ENCODE measurements at places on chromosomes 11 and 22.

GRCh38 chr11:118175031-118175992, 1.1 kb downstream of the SCN2B start:
- DNase-seq: peak; percentile 36

GRCh38 chr11:101127197-101127698, 2.4 kb downstream of the PGR start:
- DNase-seq: peak; percentile 24

- DNase-seq: no peak
Measured at GRCh38 chr11:135022454-135022853, 610.4 kb upstream of the B3GAT1 start.

DNA sequence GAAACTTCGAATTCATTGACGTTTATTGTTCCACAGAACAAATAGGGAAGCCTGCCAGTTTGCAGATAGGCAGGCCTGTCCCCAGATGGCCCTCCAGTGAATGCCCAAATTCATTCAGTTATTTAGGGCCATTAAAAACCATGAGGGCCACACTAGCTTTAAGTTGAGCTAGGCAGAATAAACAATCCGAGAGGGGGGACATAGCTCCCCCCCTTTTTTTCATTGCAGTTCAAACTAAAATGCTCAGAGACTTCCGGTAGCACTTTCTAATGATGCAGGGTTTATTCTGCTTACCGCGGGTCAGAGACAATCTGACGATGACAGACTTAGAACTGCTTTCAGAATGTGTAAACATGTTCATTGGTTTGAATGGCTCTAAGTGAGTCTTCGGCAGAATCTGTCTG, 72.0 kb downstream of the ZBTB16 start:
- DNase-seq: no peak

DNA sequence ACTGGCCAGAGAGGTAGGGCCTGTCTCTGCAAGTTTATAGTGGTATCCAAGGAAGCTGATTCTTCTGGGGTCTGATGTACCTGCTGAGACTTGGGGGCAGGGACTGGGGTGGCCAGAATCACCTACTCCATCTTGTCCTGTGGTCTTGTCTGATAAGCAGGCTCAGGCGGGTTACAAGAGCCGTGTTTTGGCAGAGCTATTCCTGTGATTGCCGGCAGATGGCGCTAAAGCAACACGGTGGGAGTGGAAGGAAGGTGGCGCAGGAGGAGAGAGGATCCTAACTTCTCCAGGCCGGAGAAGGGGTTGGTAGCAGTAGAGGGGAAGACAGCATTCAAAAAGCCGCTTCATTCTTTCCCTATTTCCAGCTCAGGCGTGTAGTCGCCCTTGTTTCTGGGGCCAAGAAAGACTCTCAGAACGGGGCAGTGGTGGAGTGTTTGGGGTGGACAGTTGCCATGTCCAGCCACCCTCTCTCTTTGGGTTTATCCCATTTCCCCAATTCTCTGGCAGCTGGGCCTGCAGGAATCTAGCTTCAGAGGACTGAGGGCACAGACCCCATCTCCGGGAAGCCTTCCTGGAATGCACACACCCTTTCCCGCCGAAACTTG, 15.1 kb downstream of the CHRM1 start:
- peak; percentile 92 for DNase-seq

DNA sequence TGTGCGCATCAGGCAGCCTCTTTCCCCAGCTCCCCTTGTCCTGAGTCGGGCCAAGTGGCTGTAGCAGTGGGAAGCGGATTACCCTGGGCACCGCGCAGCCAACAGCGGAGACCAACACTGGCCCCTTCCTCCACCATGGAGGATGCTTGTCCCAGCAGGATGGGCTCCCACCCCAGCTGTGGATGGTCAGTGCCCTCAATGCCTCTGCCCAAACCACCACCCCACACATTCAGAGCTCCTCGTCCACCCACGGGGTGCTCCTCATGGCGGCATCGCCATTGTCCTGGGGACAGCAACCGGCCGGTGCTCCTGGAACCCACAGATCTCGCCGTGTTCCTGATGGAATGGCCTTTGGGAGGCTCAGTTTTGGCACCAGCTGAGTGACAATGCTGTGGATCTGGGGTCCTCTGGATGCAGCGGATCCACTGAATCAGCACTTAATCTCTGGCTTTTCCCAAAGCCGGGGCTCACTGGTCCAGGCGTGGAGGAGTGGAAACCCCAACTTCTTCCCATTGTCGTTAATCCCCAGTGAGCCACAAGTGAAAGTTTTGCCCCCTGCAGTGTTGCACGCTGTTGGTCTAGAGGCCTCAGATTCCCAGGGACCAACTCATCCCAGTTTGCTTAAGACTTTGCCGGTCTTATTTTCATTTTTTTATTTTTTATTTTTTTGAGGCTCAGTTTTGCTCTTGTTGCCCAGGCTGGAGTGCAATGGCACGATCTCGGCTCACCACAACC, 4.1 kb upstream of the B4GALNT4 start:
- DNase-seq: no peak

DNA sequence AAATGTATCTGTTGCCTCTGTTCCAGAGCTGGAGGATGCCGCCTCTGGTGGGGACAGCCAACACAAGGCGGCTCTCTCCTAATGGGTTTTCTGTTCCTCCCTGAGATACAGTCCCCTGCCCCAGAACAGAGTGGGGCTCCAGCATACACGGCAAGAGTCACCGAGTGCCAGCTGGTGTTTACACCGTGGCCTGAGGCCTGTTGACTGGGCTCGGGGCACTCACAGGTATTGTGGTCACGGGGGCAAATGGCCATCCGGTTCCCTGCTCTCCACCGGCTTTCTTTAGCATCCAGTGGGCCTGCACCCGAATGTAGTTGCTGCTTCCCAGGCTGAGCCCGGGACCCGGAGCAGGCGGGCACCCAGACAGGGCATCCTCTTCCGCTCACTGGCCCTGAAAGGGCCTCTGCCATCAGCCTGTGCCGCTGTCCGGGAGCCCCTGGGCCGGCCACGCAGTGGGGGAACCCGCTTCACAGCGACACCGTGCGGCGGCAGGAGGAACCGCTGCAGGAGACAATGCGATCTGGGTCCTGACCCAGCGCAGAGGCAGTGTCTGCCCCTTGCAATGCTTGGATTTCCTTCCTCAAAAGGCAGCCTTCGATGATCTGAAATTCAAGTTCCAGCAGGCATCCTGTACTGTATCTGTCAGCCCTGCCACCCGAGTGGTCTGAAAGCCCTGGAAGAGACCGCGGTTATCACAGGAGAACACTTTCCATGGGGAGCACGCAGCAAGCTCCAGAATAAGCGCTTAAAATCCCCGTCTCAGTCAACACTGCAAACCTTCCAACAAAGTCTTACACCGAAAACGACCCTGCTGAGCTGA, 859 bp upstream of the KRTAP5-5 start:
- DNase-seq: peak; percentile 76

DNA sequence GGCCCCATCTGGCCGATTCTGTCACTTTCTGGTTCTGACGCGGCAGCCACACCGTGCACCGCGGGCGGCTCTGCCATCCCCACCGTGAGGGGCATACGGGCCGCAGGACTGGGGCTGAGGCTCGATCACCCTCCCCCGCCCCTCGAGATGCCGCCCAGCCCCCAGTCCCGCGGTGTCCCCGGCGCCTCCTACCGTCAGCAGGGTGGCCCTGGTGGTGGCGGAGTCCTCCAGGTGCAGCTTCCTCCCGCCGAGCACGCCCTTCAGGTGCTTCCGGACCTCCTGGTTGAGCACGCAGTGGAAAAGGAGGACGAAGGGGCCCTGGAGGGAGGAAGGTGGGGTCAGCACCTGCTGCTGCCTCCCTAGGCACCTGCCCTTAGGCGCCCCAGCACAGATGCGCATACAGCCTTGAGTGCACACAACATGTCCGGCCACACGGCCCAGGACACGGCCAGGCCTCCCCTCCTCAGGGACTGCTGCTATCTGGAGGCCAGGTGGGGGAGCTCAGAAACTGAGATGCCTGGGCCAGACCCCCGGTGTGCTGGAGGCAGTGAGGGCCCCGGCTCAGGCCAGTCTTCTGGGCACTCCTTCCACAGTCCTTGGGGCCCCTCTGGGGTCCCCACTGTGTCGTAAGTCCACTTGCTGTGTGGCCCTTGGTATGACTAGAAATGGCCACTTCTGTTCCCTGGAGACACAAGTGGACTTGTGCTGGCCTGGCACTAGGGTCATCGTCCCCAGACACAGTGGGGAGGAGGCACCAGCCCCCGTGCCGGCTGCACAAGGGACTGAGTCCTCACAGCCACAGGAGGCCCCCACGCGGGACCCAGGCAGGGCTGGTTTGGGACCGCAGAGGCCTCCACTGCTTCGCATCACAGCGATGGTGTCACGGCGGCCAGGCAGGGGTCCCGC, 31.5 kb downstream of the TRMU start:
- no peak for DNase-seq

GRCh38 chr11:94738746-94739145, 29.4 kb upstream of the AMOTL1 start:
- no peak for DNase-seq

DNA sequence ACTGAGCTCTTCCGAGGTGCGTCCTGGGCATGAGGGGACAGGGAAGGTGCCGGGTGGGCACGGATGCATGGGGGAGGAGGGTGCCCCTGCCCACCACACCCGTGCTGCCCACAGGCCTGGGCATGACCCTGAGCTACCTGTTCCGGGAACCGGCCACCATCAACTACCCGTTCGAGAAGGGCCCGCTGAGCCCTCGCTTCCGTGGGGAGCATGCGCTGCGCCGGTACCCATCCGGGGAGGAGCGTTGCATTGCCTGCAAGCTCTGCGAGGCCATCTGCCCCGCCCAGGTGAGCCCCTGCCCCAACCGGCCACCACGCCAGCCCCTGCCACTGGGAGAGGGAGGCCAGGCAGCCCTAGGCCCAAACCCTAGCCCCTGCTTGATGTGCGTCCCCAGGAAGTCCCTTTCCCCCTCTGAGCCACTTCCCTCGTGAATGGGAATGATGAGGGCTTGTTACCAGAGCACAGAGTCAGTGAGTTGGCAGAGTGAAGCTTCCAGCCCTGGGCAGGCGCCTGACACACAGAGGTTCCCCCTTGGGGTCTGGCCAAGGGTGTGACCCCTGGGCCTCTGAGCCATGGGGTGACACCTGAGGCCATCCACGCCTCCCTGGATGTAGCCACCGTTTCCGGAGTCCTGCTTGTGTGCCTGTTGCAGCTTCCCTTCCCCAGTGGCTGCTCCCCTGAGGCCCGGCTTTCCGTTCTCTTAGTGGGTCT, 2.7 kb downstream of the NDUFS8 start:
- DNase-seq: no peak

DNA sequence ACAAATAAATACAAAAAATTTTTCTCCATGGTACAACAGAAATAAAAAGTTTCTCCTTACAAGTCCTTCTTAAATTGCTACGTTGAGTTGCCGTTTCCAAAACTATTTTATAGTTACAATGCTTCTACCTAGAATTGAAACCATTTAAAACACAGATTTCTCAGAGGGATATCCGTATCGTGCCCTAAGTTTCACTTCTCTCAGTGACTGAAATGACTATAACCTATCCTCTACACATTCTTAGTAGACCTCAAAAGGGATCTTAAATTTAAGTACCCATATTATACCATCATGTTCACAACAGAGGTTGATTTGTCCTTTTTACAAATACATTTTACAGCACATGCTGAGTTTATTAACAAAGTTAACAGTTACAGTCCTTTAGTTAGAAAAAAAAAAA, 44.1 kb downstream of the USP28 start:
- DNase-seq: no peak

DNA sequence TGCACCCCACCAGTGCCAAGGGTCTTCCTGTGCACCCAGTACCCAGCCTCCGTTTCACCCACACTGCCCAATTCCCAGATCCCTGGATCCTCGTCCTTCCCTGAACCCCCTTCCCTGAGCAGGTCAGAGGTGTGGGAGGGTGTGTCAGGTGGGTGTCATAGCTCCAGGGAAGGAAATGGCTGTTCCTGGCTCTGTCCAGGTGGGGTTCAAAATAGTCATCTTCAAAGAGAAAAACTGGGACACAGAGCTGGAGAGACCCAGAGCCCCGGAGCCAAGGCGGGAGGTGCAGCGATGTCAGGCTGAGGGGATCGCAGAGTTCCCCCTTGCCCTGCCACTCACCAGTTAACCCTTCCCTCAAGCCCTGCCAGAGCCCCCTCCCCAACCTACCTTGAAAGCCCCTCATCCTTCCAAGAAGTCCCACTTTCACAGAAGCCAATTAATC, 698 bp downstream of the C1QTNF4 start:
- DNase-seq: no peak

- DNase-seq: peak; percentile 41
Measured at GRCh38 chr22:27603800-27604144, 197.8 kb downstream of the MN1 start.

DNA sequence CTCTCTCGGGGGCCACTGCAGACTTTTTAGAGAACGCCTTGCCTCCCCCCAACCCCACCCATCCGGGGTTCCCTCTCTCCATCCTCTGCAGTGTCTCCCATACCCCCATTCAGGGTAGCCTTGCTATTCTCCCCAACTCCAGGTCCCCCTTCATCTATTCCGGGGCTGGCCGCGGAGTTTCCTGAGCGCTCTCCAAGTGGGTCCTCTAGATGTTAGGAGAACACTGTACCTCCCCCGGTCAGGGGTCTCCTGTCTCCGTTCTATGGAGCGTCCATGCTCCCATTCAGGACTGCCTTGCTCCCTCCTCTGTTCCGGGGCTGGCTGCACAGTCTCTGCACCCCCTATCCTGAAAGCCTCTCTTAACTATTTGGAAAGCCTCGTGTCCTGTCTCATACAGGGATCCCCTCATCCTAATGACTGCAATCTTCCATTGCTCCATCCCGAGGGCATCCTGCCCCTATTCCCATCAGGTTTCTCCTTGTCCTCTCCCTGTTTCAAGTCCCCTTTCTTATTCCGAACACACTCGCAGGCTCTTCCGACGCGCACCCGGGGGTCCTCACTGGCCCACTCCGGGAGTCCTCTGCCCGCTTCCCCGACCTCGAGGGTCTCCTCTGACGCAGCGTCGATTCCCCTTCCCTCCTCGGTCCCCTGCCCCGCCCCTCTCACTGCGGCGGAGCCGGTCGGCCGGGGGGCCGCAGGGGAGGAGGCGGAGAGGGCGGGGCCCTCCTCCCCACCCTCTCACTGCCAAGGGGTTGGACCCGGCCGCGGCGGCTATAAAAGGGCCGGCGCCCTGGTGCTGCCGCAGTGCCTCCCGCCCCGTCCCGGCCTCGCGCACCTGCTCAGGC, at the start of gene NEFH:
NEFH (plus strand) TSS at position 802 of the 845 bp plus-strand sequence. CDS start 45 bp downstream, outside the sequence.
- no peak for DNase-seq

- peak; percentile 77 for DNase-seq
Measured at GRCh38 chr22:27252282-27253049, 549.1 kb downstream of the MN1 start.
